ENCODE measurements at places on chromosomes 12 and 14. TPM values are rescaled to one million over a fixed set of nuclear protein-coding genes. Genes with fewer than 3 reads are reported as not detected.

The AQP5 gene
- not detected for total RNA-seq

The OR6C74 gene
- not detected for total RNA-seq

DNA sequence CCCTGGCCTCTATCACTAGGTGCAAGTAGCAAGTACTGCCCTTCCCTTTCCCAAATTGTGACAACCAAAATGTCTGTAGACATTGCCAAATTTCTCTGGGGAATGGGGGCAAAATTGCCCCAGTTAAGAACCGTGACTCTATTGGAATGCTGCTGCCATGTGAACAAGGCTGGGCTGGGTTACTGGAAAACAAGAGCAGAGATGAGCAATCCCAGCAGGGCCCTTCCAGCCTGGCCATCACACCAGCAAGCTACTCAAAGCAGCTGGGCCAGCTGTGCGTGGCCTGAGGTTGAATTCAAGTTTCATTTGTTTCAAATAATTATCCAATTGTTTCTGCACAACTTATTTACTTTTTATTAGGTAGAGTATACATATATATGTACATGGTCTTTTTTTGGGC, 103.4 kb upstream of the PKP2 start:
- no peaks in the 10 kb centered on the region for H3K27me3 ChIP-seq
- no peak overlapping the region for H3K4me3 ChIP-seq
- H3K4me1 ChIP-seq = no peaks in the 10 kb centered on the region
- H3K27ac ChIP-seq = no peak overlapping the region

DNA sequence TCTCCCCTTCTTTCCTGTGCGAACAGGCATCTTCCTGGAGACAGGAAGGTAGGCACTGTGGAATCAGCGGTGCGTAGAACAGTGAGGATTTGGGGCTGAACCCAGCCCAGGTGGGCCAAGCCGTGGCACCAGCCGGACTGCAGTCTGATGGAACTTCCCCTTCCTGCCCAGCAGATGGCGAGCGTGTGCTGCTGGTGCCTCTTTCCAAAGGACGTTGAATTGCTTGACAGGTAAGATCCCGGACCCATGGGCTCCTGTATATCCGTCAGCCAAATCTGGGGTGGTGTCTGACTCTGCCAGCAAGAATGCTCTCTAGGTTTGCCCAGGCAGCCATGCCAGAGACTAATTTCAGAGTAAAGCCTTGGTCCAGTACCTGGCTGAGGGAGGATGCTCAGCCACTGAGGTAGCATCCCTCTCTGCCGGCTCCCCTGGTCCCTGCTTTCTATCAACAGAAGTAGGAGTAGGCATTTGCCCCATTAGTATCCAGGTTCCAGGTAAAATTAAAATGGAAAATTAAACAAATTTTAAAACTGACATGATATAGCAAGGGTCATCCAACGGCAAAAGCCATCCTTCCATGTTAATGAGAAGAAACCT, 21.1 kb upstream of the KCNA5 start:
- H3K27ac ChIP-seq = no peak overlapping the region
- no peak for DNase-seq
- no peaks in the 10 kb centered on the region for H3K27me3 ChIP-seq
- H3K4me3 ChIP-seq = no peak overlapping the region
- H3K36me3 ChIP-seq = no peaks in the 10 kb centered on the region

DNA sequence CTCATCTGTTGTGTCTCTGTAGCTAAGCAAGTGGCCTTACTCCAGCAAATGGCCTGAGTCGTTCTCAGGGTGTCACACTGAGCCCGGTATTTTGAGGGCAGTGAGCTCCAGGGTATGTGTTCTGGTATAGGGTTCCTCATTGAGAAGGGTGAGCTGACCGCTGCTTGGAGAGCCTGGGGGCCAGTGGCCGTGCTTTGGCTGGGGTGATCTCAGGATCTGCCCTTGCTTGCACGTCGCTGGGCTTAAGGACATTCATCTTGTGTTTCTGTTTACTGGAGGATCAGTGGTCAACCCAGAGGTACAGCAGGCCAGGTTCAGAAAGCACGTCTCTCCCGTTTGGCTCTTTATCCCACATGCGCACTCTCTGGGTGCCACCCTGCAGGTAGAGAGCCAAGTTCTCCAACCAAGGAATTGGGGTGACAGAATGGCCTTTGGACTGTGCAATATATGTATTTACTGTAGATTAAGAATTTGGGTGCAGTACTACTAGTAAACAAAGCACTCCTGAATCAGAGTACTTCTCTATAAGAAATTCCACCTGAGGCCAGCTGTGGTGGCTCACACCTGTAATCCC, 52.1 kb downstream of the FBXW8 start:
- H3K27me3 ChIP-seq = no peaks in the 10 kb centered on the region
- H3K27ac ChIP-seq = no peak overlapping the region
- H3K4me1 ChIP-seq = no peaks in the 10 kb centered on the region
- DNase-seq = no peak
- H3K4me3 ChIP-seq = no peak overlapping the region

DNA sequence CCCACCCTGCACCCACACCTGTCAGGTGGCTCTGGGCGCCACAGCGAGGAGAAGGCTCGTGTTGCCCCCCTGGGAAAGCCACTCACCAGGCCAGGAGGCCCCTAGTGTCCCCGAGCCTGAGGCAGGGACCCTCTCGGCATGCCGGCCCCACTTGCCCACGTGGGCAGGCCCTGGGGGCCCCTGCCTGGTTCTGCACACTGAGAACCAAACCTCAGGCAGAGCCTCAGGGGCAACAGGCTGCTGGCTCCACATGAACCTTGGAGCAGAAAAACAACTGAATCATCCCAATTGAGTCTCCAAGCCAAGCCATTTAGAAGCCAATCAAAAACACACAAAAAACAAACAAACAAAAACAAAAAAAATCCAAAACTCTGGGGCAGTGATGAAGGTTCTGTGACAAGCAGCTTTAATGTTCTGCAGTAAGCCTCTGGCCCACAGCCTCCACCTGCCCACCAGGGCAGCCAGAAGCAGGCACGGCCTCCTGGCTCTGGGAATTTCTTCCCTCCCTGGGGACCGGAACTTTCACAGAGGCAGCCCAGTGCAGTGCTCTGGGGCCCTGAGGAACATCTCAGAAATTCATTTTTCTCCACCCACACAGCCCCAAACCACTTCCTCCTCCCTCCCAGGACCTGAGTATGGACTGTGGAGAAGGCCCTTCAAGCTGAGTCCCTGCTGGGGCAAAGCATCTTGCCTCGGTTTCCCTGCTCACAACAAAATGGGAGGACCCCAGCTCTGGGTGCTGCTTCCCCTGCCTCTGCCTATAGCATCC, 90.2 kb downstream of the CHGA start:
- no peak for DNase-seq
- peak overlapping the region; percentile 41 for H3K27ac ChIP-seq
- H3K36me3 ChIP-seq = peaks cover 17% of the 10 kb centered on the region
- H3K27me3 ChIP-seq = no peaks in the 10 kb centered on the region
- peaks cover 72% of the 10 kb centered on the region for H3K4me1 ChIP-seq

GRCh38 chr14:70902184-70902583, 5.1 kb upstream of the PCNX1 start:
- peaks cover 43% of the 10 kb centered on the region for H3K4me1 ChIP-seq
- H3K4me3 ChIP-seq = no peak overlapping the region
- H3K27me3 ChIP-seq = no peaks in the 10 kb centered on the region
- no peak for DNase-seq

GRCh38 chr12:85531341-85531740, 251.3 kb downstream of the ALX1 start:
- no peak for DNase-seq
- H3K36me3 ChIP-seq = no peaks in the 10 kb centered on the region
- no peaks in the 10 kb centered on the region for H3K4me1 ChIP-seq
- no peak overlapping the region for H3K4me3 ChIP-seq
- no peaks in the 10 kb centered on the region for H3K27me3 ChIP-seq

- no peaks in the 10 kb centered on the region for H3K36me3 ChIP-seq
- H3K27me3 ChIP-seq = no peaks in the 10 kb centered on the region
- no peak for DNase-seq
- peak overlapping the region; percentile 99 for H3K27ac ChIP-seq
- H3K4me1 ChIP-seq = peaks cover 84% of the 10 kb centered on the region
Measured at GRCh38 chr12:47823422-47824086, 3.9 kb upstream of the HDAC7 start.

The HNRNPA1 gene
- total RNA-seq = 318 TPM

The CCND2 gene
- 178 TPM for total RNA-seq

The EXOC3L4 gene
- total RNA-seq = 0.36 TPM

The NTF3 gene
- total RNA-seq = 0.71 TPM

GRCh38 chr12:2198005-2198501, 145.3 kb downstream of the CACNA1C start:
- H3K27me3 ChIP-seq = no peaks in the 10 kb centered on the region
- H3K27ac ChIP-seq = peak overlapping the region; percentile 66
- DNase-seq = peak; percentile 80

The CISTR gene
- not detected for total RNA-seq

The MAP3K9 gene
- 0.41 TPM for total RNA-seq

- DNase-seq = no peak
- no peaks in the 10 kb centered on the region for H3K27me3 ChIP-seq
- no peak overlapping the region for H3K27ac ChIP-seq
- H3K4me3 ChIP-seq = no peak overlapping the region
- no peaks in the 10 kb centered on the region for H3K36me3 ChIP-seq
Measured at GRCh38 chr12:26857465-26858176, 24.6 kb upstream of the ITPR2 start.

The B3GNT4 gene
- total RNA-seq = not detected

DNA sequence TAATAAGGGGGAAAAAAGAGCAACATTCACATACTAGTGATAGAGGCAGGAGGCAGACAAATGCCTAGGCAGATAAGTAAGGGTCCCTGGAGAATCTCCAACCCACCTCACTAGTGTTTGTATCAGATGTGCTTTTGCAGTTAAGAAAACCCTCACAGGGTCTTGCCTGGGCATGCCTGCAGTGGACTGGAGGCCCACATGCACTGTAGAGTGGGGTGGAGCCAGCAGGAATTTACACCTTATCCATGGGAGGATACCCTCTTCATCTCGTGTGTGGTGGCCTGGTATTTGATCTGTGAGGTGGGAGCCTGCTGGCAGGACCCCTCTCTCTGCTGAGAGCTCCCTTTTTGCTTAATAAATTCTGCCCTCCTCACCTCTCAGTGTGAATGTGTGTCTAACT, 238.0 kb upstream of the SLC16A7 start:
- no peak overlapping the region for H3K27ac ChIP-seq
- no peaks in the 10 kb centered on the region for H3K36me3 ChIP-seq
- H3K4me1 ChIP-seq = no peaks in the 10 kb centered on the region
- DNase-seq = no peak
- no peak overlapping the region for H3K4me3 ChIP-seq
- no peaks in the 10 kb centered on the region for H3K27me3 ChIP-seq

The GPRC5A gene
- total RNA-seq = 3.1 TPM

The CIROP gene
- total RNA-seq = not detected

GRCh38 chr12:94327809-94328208, 131.9 kb downstream of the CEP83 start:
- DNase-seq = no peak
- no peak overlapping the region for H3K27ac ChIP-seq
- H3K4me3 ChIP-seq = no peak overlapping the region
- H3K27me3 ChIP-seq = no peaks in the 10 kb centered on the region
- H3K4me1 ChIP-seq = no peaks in the 10 kb centered on the region
- H3K36me3 ChIP-seq = peaks cover 7% of the 10 kb centered on the region

The GDF3 gene
- not detected for total RNA-seq

The NANOG gene
- total RNA-seq = under 0.01 TPM

DNA sequence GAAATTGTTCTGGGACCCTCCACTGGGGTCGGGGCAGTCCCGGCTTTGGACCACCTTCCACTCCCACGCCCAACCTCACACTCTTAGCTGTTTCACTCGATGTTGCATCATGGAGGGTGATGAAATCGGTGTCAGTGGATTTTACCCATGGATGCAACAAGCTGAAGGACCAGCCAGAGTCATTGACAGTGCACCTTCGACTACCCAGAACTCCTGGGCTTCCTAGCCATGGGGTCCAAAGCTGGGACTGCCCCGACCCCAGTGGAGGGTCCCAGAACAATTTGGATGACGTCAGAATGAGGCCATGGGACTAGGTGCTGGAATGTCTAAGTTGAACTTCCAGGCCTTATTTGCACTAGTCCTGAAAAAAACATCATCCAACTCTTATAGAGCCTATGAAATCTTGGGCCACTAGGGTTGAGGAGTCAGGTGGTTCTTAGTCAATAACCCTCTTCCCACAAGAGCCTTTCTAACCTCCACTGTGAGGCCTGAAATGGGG, 882 bp upstream of the IL23A start:
- H3K4me1 ChIP-seq = no peaks in the 10 kb centered on the region
- no peak for DNase-seq
- no peak overlapping the region for H3K4me3 ChIP-seq
- H3K27me3 ChIP-seq = no peaks in the 10 kb centered on the region

DNA sequence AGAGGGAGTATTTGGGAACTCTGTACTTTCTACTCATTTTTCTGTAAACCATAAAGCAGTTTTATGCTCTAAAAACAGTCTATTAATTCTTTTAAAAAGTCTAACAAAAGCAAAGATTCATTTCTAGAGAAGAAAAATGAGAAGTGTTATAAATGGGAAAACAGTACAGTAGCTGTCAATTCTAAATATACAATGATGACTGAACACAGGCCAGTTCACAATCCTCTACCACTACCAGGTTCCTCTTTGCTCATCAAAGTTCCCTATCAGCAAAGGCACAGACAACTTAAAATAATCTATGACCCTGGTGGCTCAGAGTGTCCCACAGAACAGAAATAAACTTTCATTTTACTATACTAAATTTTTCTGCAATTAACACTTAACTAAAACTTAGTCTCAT, 12.5 kb downstream of the NAA25 start:
- no peaks in the 10 kb centered on the region for H3K4me1 ChIP-seq
- DNase-seq = no peak

- H3K4me3 ChIP-seq = no peak overlapping the region
- peaks cover 14% of the 10 kb centered on the region for H3K4me1 ChIP-seq
- no peak overlapping the region for H3K27ac ChIP-seq
Measured at GRCh38 chr14:39417014-39417413, 15.2 kb downstream of the FBXO33 start.

GRCh38 chr12:53973236-53974042, 513 bp downstream of the HOXC11 start:
- peaks cover 100% of the 10 kb centered on the region for H3K27me3 ChIP-seq
- no peak overlapping the region for H3K27ac ChIP-seq
- no peak overlapping the region for H3K4me3 ChIP-seq
- no peak for DNase-seq

GRCh38 chr12:28578361-28578760, 388.1 kb downstream of the CCDC91 start:
- DNase-seq = no peak
- H3K4me3 ChIP-seq = no peak overlapping the region
- peak overlapping the region; percentile 39 for H3K27ac ChIP-seq
- H3K27me3 ChIP-seq = no peaks in the 10 kb centered on the region
- peaks cover 34% of the 10 kb centered on the region for H3K4me1 ChIP-seq
- no peaks in the 10 kb centered on the region for H3K36me3 ChIP-seq

DNA sequence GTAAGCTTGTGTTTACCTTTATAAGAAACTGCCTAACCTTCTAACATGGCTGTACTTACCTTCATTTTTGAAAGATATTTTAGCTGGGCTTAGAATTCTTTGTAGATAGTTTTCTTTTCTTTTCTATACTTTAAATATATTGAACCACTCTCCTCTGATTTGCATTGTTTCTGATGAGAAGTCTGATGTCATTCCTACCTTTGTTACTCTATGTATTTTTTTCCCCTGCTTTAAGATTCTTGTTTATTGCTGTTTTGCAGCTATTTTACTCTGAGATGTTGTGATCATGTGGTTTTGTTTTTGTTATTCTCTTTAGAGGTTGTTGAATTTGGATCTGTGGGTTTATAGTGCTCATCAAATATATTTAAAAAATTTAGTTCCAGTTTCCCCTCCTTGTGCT, 31.8 kb downstream of the CNOT2 start:
- DNase-seq = no peak
- H3K27me3 ChIP-seq = no peaks in the 10 kb centered on the region
- no peak overlapping the region for H3K27ac ChIP-seq
- no peaks in the 10 kb centered on the region for H3K36me3 ChIP-seq

All from sigmoid colon (tissue), 7 donors.